ENCODE measurements at places on chromosomes 1 and 21.

GRCh38 chr1:30447701-30448100, 275.7 kb downstream of the MATN1 start:
- no peak for DNase-seq

DNA sequence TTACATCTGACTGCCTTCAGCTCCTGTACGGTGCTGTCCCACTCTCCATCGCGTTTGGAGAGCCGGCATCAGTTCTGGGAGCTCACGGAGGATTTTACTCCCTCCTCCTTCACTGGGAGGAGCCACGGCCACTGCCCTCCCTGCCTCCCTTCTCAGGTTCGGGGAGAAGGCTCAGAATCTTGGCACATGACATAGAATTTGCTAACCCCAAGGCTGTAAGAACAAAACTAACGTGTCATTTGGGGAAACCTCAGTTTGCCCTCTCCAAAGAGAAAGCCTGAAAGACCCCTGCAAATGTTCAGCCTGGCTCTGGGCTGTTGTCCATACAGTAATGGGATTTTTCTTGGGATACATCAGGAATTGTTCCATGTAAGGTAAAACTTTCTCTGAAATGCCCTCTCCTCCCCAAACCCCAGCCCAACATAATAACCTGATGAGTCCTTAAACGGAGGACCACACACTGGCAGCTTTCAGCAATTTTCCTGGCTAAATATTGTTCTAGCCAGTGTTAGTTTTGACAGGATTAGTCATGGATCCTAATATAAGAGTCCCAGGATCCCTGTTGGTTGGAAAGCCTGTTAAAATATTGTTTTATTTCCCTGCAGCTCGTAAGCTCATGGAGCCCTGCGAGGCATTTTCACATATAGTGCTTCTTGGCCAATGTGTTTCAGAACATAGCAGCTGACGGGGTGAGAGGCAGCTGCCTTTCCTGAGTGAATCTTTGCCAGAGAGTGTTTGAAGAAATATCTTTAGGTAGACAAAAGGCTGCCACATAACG, 98.8 kb downstream of the RHOU start:
- no peak for DNase-seq

- no peak for DNase-seq
Observed at GRCh38 chr1:185808631-185809030, 74.4 kb downstream of the HMCN1 start.

GRCh38 chr21:37292041-37292440, 24.9 kb upstream of the VPS26C start:
- no peak for DNase-seq

GRCh38 chr1:8763888-8764287, 53.6 kb downstream of the RERE start:
- DNase-seq: peak; percentile 14

DNA sequence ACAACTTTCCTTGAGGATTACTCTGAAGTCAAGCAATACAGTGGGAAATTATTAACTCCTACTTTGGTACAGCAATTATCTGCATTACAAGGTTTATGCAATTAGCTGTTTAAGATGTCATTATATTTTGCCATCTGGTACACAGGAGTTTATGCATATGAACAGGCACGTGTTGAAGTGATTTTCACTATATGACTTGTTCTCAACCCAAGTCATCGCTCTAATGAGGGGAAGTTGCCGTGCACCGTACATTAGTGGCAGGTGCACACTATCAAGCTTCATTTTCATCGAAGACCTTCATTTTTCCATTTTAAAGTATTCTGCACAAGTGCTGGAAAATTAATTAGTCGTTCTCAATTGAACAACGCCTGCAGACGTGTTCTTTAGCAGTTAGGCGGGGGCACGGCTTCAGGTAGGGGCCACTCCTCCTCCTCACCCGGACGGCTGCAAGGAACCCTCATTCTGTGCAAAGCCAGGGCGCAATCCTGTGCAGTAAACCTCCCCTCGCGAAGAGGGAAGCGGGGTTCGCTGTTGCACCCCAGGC, 39.8 kb upstream of the NFIA start:
- DNase-seq: no peak

DNA sequence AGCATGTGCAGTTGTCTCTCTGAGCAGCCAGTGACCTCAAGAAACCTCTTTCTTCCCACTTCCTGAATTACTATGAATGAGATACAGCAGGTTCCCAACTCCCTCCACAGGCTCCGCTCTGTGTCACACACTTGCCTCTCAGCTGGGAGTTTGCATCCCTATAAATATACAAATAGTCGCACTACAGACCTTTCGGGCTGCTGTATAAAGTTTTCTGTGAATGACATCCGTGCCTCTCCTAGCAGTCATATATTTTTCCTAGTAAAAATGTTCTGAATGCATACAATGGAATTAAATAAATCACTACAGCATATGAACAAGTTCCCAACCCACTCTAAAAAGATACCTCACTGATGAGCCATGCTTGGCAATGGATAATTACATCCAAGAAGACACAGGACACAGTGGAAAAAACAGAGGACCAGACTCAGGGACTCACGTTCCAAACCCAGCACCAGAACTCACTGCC, 66.8 kb downstream of the CAPZB start:
- DNase-seq: no peak

- DNase-seq: no peak
Observed at GRCh38 chr1:78884685-78885452, 121.7 kb downstream of the ADGRL4 start.

DNA sequence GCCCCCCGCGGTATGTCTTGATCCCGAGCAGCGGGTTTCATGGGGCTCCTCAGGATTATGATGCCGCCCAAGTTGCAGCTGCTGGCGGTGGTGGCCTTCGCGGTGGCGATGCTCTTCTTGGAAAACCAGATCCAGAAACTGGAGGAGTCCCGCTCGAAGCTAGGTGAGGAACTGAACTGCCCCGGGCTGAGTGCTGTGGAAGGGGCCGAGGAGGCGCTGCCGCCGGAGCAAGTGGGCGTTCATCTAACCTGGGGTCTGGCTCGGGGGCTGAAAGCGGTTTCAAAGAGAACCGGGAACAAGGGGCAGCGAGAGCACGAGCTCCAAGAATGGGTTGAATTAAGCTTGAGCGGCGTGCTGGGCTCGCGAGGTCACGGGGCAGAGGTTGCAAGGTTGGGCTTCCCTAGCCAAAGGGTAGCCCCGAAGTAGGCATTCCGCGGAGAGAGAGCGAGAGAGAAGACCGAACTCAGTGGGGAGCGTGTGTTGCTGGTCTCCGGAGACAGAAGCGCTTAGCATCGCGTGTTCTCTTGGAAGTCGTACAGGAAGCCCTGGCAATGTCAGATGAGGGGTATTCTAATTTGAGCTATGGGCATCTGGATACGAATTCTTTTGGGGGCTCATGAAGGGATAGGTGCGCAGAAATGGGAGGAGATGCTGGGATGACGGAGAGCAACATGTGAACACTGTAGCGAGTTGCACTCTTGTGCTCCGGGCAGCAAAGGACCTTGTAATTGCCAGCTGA, 732 bp downstream of the HS2ST1 start:
- DNase-seq: peak; percentile 61

DNA sequence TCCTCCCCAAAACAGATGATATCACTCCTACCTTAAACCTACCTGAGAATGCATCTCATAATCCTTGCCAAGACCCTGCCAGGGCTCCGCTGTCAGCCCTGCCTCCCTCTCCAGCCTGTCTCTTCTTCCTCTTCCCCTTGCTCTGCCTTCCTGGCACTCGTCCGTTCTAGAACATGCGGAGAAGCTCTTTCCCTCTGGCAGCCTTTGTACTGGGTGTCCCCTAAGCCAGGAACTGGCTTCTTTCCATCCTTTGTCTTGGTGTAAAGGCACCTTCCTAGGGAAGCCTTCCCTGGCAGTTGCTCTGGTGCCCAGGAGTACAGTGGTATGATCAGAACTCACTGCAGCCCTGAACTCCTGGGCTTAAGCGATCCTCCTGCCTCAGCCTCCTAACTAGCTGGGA, 36.1 kb downstream of the CTNNBIP1 start:
- DNase-seq: no peak

DNA sequence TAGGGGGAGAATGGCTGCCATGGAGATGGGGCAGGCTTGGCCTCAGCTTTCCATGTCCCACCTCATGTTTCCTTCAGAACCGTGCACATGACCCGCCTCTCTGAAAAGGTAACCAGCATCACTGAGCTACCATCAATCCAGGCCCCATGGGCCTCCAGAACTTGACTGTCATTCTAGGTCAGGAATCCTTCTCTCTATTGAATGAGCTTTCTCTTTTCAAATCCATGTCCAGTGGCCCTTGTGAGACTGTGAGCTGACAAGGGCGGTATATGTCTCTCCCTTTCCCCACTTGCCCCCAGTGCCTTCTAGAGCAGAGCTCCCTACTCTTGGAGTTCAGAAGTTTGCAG, 4.4 kb downstream of the CSRP1 start:
- DNase-seq: no peak

GRCh38 chr1:244067893-244068292, 16.8 kb downstream of the ZBTB18 start:
- peak; percentile 45 for DNase-seq

GRCh38 chr1:107213225-107213624, 72.4 kb downstream of the NTNG1 start:
- DNase-seq: no peak

GRCh38 chr1:86537928-86538695, 8.8 kb upstream of the CLCA4 start:
- no peak for DNase-seq

DNA sequence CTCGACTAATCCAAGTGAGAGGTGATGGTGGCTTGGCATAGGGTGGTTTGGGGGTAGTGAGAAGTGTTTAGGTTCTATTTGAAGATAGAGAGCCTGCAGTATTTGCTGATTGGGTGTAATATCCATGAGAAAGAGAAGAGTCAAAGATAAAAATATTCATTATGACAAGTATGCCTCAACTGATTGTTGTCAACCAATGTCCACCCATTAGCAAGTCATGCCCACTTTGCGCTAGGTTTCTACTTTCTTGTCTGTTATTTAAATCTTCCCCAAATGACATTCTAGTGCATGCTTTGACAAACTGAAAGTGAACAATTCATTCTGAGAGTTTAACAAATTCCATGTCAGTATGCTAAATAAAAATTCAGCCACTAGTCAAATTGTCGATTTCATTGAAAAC, 3.8 kb upstream of the XCL1 start:
- no peak for DNase-seq

DNA sequence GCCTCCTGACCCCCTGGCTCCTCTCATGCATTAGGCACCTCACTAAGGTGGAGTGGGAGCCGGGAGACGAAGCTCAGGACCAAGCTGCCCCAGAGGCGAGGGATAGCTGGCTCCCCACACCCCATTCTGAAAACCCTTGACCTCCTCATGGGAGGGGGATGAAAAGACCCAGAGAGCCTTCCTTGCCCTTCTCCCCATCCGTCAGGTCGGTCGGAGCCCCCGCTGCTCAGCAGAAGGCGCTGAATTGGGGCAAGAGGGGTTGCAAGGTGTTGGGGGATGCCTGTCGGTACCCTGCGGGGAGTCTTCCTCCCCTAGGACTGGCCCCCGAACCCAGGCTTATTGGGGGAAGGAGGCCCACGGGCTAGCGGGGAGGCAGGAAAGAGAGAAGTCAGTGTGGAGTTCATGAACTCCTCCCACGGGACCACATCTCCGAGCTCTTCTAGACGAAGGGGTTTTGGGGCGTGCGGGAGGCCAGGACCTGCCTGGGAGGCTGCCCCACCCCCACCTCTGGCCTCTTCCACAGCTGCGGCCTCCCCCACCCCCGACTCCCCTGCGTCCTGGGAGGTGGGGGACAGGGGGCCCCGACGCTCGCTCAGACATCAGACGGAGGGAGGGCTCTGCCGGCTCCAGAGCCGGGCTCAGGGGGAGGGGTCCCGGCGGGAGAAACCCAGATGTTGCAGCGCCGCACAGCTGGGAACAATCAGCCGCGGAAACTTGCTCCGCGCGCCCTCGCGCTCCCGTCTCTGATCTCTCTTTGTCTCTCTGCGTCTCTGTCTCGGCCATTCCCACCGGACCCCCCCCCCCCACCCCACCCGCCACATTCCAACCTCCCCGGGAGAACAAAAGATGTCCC, 719 bp downstream of the MFAP2 start:
- DNase-seq: no peak

DNA sequence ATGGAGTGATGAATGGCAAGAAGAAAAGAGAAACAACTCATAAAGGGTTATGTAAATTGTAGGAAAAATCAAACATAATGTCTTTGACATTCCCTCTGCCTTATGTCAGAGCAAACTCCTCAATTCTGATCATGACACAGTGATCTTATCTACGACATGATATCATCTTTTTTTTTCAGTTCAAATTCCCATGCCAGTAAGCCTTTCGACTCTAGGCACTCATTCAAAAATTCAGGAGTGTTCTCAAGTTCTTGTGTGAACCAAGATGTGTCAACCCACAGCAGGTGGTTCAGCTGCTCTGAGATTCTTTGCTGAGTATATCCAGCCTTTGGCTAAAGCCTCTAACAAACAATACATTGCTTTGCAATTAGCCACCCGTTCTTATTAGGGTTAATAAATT, 97.1 kb upstream of the ESRRG start:
- no peak for DNase-seq

GRCh38 chr21:42855171-42855936, 24.0 kb downstream of the WDR4 start:
- no peak for DNase-seq

DNA sequence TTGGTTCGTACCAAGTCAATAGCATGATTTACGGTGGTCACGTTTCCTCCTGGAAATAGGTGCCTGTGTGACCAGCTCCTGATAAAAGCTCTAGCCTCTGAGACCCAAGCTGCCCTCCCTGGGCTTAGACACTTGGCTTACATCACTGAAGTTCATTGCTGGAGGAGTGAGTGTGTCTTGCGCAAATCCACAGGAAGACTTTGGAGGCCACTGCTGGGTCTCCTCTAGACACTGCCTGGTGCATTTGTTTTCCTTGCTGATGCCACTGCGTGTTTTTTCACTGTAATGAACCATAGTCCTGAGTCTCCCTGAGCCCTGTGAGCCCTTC, 230.6 kb downstream of the DSCAM start:
- DNase-seq: no peak

- DNase-seq: no peak
Observed at GRCh38 chr1:93552741-93553455, 105.0 kb downstream of the FNBP1L start.

- peak; percentile 58 for DNase-seq
Observed at GRCh38 chr1:221573756-221574155, 168.1 kb downstream of the DUSP10 start.

GRCh38 chr21:21290751-21291150, 292.5 kb downstream of the NCAM2 start:
- no peak for DNase-seq

DNA sequence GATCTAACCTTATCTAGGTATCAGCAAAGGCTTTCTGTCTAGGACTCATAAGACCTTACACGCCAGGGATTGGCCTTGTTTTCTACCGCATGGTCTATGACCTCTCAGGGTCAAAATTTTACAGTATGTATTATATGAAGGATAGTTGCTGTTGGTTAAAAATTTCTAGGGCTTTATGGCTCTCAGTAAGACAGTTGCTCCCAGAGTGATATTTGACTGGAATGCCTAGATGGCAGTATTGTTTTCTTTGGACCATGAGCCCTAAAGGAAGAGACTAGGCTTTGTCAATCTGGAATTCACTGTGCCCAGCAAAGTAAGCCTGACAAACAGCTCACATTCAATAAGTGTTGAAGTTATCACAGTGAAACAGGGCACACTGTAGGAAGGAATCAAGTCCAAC, 37.6 kb downstream of the C1orf87 start:
- DNase-seq: no peak
